ENCODE measurements at places on chromosomes 2 and 18.

GRCh38 chr18:456361-457139, 44.0 kb downstream of the COLEC12 start:
- DNase-seq, result no peak

- no peak for DNase-seq
Measured at GRCh38 chr2:5668682-5669250, 23.4 kb upstream of the SOX11 start.

- DNase-seq, result no peak
Measured at GRCh38 chr2:109174214-109174613, 45.2 kb downstream of the SH3RF3 start.

DNA sequence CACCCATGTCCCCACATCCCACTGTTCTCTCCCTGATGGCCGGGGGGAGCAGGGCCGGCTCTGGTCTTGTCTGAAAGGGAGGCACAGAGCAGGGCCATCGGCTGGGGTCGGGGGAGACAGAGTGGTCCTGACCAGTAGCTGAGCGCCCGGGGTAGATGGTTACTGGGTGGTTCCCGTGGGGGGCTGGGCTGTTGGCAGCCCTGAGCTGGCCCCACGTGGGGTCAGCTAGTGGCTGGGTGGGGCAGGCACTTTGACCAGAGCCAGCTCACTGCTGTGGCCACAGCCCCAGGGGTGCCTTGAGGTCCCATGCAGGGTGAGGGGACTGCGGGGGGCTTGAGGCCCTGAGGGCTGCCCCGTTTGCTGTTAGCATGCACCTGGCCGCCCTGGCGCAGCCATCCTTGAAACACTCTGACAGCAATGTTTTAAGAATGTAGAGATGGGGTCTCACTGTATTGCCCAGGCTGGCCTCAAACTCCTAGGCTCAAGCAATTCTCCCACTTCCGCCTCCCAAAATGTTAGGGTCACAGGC, 12.3 kb upstream of the NEU4 start:
- DNase-seq, result no peak

DNA sequence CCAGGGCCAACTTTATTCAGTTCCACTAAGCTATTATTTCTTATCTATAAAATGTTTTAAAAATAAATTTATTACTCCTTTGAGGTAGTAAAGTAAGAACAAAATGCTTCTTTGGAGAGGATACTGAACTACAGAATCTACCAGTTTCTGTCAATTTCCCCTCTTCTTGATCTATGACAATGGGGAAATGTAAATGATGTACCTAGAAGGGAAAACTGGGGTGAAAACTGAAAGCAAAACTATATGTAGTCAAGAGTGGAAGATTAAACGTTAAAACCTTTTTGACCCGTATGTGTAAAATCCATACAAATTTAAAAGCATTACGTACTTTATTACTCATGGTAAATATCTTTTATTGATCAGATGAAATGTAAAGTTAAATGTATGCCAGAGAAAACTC, 1287.8 kb upstream of the TMEFF2 start:
- no peak for DNase-seq

GRCh38 chr2:39663187-39663930, 2.4 kb upstream of the TMEM178A start:
- no peak for DNase-seq
